ENCODE measurements at places on chromosomes 2 and 18. TPM values are rescaled to one million over a fixed set of nuclear protein-coding genes. Genes with fewer than 3 reads are reported as not detected.

GRCh38 chr2:239803766-239804115 lies 221.4 kb downstream of the NDUFA10 start:
- no peak for DNase-seq

GRCh38 chr2:203040966-203041521 lies 26.4 kb downstream of the NBEAL1 start:
- DNase-seq = no peak

Gene EML6
- polyA plus RNA-seq = 4.7 TPM

Gene SKA1
- polyA plus RNA-seq = 1.8 TPM

Gene ABCG5
- not detected for polyA plus RNA-seq

Gene SERPINB12
- not detected for polyA plus RNA-seq

DNA sequence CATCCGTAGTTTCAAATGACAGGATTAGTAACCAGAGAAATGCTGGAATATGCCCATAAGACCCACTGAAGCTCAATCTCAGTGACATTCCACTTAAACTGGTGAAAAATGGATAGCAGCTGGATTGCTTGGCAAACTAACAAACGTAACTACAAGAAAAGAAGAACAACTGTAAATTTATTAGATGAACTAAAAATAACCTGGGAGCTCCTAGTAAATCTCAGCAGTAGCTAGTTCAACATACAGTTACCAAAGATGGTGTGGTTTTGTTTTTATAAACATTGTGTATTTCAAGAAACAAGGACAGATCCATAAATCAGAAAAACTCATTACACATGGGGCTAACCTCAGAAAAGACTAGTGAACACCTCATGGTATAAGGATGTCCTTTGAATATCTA lies 531.9 kb downstream of the XIRP2 start:
- no peak for DNase-seq

DNA sequence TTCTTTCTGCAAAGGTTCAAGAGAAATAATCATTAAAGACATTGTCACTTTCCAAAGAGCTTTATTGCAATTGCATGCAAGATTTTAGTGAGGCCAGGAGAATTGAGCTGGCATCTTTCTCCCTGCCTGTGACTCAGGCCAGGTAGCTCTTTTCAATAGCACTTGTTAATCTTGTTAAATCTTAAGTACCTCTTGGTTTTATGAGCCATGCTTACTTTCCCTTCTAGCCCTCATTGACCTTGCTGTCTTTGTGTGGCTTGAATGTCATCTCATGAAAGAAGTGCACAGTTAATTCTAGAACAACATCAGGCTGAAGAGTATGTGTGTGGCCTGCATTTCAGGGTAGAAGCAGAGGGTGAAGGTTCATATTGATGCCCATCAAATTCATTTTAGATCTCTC lies 14.8 kb upstream of the LGALSL start:
- no peak for DNase-seq

Gene FAP
- polyA plus RNA-seq = 1.9 TPM

DNA sequence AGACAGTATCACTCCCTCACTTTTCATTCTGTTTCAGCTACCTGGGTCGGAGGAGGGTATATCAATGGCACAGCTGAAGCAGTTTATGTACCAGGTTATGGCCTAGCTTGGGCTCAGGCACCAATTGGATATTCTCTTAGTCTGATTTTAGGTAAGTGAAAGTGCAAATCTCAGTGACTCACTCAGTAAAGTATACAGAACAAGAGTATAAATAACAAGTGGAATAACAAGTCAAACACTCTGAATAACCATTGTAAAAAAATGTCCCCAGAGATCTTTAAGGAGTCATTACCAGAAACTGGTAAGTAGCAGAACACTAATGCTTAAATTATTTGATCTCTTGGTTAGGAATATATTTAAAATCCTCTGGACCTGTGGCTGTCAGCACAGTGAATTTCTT lies 5.7 kb downstream of the SLC5A7 start:
- DNase-seq = no peak

GRCh38 chr18:10100196-10100595 lies 186.4 kb downstream of the VAPA start:
- DNase-seq = no peak

DNA sequence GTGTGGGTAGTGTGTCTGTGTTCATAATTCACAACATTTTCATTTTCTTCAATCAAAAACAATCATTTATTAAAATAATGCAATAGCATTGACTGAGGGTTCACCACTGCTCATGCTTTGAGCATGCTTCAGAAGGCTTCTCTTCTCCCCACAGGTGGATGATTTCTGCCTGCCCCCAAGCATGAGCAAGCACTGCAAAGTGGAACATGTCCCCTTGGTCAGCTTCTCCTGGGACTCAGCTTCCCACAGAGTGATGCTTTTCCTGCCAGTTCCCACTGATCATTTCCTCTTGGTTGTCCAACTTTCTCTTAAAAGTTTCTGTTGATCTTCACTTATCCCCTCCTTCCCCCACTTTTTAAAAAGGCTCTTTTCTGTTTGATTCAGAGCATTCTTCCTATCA lies 31.5 kb upstream of the CDH19 start:
- DNase-seq = no peak

GRCh38 chr2:54308186-54308585 lies 52.2 kb upstream of the TSPYL6 start:
- no peak for DNase-seq

GRCh38 chr2:142796161-142796560 lies 81.3 kb upstream of the KYNU start:
- DNase-seq = no peak

DNA sequence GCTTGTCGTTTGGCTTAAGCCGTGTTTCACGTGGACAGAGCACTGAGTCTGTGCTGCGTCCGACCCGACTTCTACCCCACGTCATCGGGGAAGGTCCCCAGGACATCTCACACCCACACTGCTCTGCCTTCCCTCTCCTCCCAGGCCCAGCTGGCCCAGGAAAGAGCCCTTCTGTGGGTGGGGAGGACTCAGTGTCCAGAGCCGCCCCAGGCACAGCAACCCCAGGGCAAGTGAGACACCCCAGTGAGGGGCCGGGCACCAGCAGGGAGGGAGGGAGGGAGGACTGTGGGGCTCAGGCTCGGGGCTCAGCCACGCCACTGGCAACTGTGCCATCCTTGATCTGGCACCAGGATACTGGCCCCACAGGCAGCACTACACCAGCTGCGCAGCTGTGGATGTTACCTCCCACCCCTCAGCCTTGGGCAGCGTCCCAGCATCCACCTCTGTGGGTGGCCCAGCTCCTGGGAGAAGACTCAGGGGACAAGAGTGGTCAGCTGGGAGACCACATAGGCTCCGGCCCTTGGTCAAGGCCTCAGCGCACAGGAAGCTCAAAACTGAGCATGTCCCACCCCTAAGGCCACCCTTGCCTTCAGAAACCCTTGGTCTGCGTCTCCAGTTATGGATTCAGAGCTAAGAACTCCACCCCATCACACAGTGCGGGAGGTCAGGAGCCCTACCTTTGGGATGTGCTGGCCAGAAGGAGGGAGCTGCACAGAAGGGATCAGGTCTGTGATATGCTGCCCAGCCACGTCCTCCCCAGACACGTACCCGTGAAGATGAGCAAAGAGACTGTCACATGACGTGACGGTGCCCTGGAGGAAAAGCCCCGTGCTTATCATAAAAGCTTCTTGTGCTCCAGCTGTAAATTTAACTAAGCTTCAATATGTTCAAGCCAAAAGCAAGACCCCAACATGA lies 11.7 kb downstream of the PASK start:
- no peak for DNase-seq

DNA sequence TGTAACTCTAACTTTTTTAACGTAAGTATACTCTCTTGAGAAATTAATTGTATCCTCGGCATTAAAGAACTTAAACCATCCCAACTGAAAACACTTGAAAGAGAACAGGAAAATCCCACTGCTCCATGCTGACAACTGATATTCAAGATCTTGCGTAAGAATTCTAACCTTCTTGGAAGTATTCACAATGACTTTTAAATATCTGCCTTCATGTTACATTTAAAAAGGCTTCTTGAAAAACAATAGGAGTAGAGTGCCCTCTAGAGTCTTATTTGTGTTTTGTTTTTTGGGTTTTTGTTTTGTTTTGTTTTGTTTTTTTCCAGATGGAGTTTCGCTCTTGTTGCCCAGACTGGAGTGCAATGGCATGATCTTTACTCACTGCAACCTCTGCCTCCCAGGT lies 65.4 kb upstream of the DNAJC10 start:
- DNase-seq = no peak

DNA sequence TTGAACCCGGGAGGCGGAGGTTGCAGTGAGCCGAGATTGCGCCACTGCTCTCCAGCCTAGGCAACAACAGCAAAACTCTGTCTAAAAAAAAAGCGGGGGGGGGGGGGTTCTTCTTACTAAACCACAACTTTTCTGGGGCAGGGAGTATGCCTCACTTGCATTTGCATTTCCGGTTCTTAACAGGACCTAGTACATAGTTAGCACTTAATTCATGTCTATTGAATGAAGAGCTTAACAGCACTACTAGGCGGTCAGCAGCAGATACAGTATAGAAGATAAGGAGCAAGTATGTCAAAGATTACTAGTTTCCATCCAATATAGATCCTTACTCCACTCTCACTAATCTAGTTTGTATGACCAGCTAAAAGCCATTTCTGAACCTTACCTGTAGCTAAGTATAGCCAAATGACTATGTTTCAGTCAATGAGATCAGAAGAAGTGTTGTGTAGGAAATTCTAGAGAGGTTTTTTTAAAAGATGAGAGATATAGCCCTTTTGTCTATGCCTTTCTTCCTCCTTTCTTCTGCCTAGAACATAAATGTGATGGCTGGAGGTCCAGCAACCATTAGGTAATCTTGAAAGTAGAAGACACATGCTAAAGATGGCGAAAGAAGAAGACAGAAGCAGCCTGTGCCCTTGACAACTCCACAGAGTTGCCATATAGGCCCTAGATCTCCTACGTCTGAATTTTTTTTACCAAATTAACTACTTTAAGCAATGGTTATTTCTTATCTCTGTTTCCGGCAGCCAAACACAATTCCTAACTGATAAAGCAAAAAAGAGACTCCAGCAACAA lies 11.3 kb downstream of the HYCC2 start:
- DNase-seq = no peak

Gene RAB27B
- 0.26 TPM for polyA plus RNA-seq

GRCh38 chr18:32975163-32975436 lies 202.3 kb upstream of the KLHL14 start:
- no peak for DNase-seq

- no peak for DNase-seq
Observed at GRCh38 chr2:221245772-221246171, 326.3 kb downstream of the EPHA4 start.

GRCh38 chr2:240293557-240294461 lies 141.7 kb upstream of the GPC1 start:
- peak; percentile 71 for DNase-seq

- peak; percentile 49 for DNase-seq
Observed at GRCh38 chr2:126898636-126899035, at the start of gene TEX51. TEX51 (plus strand) TSS chr2:126898890; CDS start chr2:126898919, 29 bp downstream.

Gene SERPINB5
- not detected for polyA plus RNA-seq

GRCh38 chr2:36812196-36812595 lies 115.7 kb downstream of the VIT start:
- no peak for DNase-seq

Gene FAM237A
- polyA plus RNA-seq = not detected

DNA sequence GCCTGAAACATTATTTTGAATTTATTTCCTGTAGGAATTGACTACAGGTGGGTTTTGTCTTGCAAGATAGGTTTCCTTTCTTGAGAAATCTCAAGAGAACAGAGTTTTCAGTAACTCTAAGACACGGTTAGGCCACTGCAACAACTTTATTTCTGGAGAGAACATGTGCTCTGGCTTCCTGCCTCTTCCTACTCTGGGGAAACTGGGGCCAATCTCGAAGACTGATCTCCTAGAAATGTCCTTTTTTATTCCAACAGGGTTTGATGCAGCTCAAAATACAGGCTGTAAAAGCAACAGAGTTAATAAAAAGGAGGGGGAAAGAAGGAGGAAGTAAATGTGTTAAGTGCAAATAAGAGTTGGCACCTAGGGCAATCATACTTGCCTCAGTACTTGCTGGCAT lies 4.0 kb upstream of the SLC20A1 start:
- no peak for DNase-seq

DNA sequence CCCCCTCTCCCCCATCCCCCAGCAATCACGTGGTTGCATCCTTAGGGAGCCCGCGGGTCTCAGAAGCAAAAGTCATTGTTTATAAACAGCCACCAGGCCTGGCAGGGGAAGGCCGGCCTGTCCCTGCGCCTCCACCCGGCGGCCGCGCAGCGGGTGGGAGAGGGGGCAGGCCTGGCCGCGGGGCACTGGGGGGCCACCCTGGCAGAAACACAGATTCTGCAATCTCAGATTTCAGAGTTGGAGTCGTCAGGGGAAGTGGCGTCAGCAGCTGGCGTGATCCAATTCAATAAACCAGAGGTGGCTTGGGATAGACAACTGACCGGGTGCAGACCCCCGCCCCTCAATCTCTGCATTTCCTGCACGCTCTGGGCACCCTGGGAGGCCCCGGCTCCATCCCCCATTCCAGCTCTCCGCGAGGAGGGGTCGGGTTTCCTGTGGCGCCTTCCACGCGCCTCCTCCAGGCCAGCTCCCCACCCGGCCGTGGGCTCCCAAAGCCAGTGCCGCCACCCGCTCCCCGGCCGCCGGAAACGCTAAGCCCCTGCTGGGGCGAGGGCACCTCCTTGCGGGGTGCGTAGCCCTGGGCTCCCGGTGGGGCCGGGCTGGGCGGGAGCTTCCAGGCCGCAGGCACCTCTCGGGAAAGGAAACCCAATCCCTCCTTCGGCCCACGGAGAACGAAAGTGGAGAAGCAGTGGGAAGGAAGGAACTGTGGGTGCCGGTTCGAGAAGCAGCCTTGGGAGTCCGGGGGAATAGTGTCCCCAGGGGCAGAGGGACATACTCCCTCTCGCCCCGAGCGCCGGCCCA lies 1.1 kb downstream of the BIN1 start:
- DNase-seq = peak; percentile 79

Gene SPTBN1
- polyA plus RNA-seq = 43.8 TPM

GRCh38 chr2:20430461-20431300 lies 16.2 kb upstream of the RHOB start:
- DNase-seq = no peak

- DNase-seq = peak; percentile 41
Observed at GRCh38 chr2:239731422-239731821, 293.7 kb downstream of the NDUFA10 start.

- no peak for DNase-seq
Observed at GRCh38 chr18:46711444-46711863, 45.4 kb downstream of the ST8SIA5 start.

DNA sequence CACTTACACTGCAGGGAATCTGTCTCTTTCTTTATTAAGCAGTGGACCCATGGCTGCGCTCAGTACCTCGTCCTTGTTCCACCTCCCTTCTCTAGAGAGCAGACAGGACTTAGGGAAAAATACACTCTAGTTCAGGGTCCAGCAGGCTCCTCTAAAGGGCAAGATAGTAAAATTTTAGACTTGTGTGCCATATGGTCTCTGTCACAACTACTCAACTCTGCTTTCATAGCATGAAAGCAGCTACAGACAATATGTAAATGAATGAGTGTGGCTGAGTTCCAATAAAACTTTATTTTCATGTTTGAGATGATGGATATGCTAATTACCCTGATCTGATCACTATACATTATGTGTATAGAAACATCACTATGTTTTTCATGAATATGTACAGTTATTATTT lies 163.1 kb downstream of the BABAM2 start:
- no peak for DNase-seq

- DNase-seq = no peak
Observed at GRCh38 chr2:133525613-133526529, 42.4 kb downstream of the NCKAP5 start.
